ENCODE measurements at places on chromosomes 3 and 15.

- no peak for DNase-seq
Measured at GRCh38 chr15:37098468-37099318, 1.7 kb downstream of the MEIS2 start.

- no peak for DNase-seq
Measured at GRCh38 chr3:34247401-34247800, 449.0 kb downstream of the PDCD6IP start.

- DNase-seq: no peak
Measured at GRCh38 chr3:122233101-122233952, 49.9 kb downstream of the CASR start.

DNA sequence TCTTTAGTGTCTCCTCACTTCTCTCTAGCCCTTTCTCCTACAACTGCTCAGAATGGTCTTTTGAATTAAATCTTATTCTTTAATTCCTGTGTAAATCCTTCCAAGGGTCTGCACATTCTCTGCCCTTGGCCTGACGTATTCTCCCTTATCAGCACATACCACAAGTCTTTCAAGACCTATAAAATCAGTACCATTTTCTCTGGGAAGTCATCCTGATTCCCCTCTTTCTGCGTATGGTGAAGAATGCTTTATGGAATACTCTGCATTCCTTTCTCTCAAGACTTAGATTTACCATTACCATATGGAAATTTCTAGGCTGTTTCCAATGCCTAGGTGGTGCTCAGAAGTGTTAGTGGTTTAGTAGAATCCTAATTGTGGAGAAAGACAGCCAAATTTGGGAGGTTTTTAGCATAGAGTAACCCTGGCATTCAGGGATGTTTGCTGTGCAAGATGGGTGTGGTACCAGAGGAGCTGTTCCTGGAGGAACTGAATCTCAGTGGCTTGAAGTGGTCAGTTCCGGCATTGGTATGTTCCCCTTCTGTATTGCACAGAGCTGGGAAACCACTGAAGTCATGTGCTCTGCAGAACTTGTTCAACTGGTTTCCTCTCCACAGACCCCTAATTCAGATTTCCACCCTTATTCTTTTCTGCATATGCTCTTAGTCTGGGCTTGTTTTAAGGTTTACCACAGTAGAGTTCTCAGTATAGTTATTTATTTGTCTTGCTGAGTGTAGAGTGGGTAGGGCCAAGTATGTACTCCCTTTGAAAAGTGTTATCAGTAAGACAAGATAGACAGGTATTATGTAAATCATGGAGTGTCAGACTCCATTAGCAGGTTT, 24.5 kb downstream of the IQGAP1 start:
- peak; percentile 90 for DNase-seq

GRCh38 chr15:61383421-61383820, 154.3 kb upstream of the RORA start:
- DNase-seq: no peak
